BE2C (cell line): ENCODE measurements at places on chromosomes 7 and 10.

DNA sequence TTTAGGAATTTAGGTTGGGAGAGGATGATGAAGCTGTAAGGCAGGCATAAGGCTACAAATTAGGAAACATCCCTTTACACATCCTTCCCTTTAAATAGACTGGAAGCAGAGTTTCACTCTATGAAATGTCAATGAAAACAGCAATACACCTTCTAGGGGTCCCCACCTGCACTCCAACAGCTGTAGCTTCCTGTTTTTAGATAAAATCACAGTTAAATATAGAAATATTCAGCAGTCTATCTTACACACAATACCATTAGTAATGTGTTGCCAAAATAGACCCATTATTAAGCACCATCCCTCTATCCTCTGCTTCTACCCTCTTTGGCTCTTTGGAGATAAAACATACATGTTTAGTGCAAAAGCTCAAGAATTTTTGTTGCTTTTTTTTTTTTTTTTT, 237.4 kb downstream of the PCLO start:
- no peak for DNase-seq

DNA sequence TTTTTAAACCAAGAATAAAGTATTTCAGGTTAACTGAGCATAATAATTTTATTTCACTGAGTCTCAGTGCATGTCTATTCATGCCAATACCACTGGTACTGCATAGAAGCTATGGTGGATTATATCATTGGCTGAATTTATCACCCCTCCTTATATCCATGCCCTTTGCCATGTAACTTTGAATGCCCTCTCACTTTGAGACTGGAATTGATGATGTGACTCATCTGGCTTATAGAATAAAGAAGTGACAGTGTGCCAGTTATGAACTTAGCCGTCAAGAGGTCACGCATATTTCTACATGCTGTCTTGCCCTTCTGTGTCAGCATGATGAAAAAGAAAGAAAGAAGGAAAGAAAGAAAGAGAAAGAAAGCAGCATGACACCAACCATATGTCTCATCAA, 20.7 kb upstream of the ABLIM1 start:
- DNase-seq, result no peak

GRCh38 chr10:43679509-43679908, 30.8 kb upstream of the ZNF32 start:
- no peak for DNase-seq

- no peak for DNase-seq
Measured at GRCh38 chr10:12614177-12614995, 265.0 kb downstream of the CAMK1D start.

GRCh38 chr10:6023661-6024333, 38.4 kb downstream of the IL2RA start:
- no peak for DNase-seq

GRCh38 chr7:2726316-2727018, 38.5 kb downstream of the AMZ1 start:
- peak; percentile 3 for DNase-seq

GRCh38 chr7:101287032-101287431, 34.6 kb downstream of the IFT22 start:
- no peak for DNase-seq

- DNase-seq, result no peak
Measured at GRCh38 chr7:129227646-129228578, 3.1 kb downstream of the AHCYL2 start.

GRCh38 chr7:130356876-130357611, 12.4 kb downstream of the CPA5 start:
- DNase-seq, result no peak

DNA sequence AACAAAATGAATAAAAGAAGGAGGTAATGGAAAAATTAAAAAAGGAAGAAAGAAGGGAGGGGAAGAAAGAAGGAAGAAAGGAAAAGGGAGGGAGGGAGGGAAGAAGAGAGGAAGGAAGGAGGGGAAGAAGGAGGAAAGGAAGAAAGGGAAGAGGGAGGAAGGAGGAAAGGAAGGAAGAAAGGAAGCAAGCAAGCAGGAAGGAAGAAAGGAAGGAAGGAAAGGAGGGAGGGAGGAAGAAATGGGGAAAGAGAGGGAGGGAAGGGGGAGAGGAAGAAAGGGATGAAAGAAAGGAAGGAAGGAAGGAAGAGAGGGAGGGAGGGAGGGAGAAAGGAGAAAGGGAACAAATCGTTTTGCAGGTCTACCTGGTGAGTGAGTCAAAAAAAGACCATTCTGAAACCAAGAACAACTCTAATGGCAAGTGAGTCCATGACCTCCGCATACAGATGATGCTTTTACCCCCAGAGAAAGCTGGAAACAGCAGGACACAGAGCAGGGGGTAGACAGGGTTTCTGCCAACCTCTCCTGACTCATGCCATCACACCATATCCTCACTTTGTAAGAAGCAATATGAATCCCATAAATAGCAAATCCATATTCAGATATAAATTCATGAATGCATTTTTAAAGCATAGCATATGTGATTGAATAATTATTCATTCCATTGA, 1112.9 kb upstream of the AUTS2 start:
- DNase-seq, result no peak

GRCh38 chr7:155815332-155816191, 3.3 kb upstream of the SHH start:
- peak; percentile 57 for DNase-seq

DNA sequence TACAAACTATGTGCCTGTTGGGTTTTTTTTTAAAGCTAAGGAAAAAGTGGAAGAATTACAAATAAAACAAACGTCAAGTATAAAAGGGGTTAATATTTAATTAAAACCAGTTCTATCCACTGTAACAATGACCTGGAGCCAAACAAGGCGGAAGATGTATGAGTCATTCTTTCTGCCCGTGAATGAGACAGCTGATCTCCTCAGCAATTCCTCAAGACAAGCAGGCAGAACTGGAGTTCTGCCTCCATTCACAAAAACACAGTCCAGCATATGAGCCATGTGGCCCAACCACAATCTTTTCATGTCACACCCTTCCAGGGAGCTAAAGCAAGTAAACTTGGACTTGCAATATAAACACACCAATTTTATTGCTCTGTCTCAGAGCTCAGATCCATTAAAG, 8.4 kb downstream of the ETV1 start:
- peak; percentile 43 for DNase-seq

DNA sequence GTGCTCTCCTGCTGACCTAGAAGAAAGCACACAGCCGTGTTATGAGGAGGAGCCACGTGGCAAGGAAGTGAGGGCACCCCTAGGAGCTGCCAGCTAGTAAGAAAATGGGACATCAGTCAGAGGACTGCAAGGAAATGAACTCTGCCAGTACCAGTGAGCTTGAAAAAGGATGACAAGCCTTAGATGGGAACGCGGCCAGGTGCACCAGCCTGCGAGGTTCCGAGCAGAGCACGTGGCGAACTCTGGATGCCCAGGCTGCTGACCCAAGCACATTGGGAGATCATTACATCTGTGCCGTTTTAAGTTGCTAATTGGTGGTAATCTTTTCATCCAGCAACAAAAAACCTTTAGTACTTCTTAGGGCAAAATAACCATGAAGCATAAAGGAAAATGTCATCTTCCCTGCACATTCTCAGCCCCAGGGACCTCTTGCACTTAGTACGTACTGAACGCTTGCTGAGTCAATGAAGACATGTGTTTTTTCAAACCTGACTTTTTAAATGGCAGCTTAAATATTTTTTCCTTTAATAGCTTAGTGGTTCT, 69.4 kb downstream of the AMZ1 start:
- DNase-seq, result peak; percentile 81

GRCh38 chr7:13560441-13560840, 429.0 kb downstream of the ETV1 start:
- no peak for DNase-seq

GRCh38 chr10:125772864-125773180, 2.8 kb downstream of the MMP21 start:
- DNase-seq, result no peak

- DNase-seq, result no peak
Measured at GRCh38 chr7:105205592-105206237, 183.0 kb downstream of the SRPK2 start.

DNA sequence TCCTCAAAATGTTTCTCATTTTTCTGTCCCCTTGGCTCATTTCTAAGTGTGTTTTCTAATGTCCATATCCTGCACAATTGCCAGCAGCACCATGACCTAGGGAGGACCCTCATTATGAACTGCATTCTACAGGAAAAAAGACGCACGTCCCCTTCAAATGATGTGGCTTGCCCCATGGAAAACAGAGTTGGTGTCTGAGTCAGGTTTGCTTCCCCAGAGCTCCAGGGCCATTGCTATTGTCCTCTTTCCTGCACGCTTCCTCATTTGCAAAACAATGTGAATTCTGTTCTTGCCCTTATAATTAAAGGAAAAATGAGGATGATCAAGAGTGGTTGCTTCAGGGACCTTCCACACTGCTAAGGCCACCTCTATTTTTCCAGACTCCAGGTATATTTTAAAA, 14.7 kb upstream of the ASB4 start:
- no peak for DNase-seq

DNA sequence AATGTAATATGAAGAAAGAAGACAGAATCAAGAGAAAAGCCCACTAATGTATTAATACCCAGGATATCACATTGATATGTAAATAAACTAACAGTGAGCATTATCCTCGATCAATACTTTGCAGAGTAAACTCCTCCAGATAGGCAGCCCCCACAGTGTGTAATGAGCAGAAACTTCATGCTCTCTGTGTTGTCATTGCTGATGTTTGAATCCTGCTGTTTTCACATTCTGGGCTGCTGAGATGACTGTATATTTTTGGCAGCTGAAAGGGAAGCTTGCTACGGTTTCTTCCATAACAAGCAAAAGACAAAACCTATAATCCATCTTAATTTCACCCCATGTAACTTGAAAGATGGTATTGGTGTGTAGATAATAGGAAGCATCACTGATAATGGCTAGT, 15.3 kb upstream of the THSD7A start:
- DNase-seq, result no peak

- peak; percentile 33 for DNase-seq
Measured at GRCh38 chr10:78319371-78319770, 285.7 kb downstream of the RPS24 start.

GRCh38 chr10:19728964-19729363, 87.3 kb upstream of the PLXDC2 start:
- DNase-seq, result no peak

GRCh38 chr7:22027475-22027874, 81.8 kb upstream of the CDCA7L start:
- DNase-seq, result no peak

DNA sequence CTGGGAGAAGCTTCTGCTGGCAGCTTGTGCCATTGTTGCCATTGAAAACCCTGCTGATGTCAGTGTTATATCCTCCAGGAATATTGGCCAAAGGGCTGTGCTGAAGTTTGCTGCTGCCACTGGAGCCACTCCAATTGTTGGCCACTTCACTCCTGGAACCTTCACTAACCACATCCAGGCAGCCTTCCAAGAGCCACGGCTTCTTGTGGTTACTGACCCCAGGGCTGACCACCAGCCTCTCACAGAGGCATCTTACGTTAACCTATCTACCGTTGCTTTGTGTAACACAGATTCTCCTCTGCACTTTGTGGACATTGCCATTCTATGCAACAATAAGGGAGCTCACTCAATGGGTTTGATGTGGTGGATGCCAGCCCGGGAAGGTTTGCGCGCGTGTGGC, 220.7 kb downstream of the ADK start:
- no peak for DNase-seq

GRCh38 chr10:61778137-61778536, 115.4 kb downstream of the CABCOCO1 start:
- no peak for DNase-seq

DNA sequence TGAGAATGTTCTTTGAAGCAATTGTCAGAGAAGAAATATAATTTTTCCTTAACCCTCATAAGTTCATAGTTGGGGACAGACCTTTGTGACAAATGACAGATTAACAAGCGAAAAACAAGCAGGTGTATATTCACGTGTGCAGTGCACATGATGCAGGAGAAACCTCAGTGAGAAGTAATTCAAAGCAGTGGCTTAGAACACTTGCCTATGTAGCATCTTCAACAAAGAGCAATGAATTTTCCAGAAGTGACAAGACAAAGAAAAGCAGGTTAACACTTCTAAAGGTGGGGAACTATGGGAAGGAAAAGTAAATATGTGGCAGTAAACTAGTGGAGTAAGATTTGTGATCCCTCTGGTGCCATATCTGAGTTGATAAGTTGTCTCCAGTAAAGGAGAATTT, 65.8 kb downstream of the MCU start:
- DNase-seq, result no peak

DNA sequence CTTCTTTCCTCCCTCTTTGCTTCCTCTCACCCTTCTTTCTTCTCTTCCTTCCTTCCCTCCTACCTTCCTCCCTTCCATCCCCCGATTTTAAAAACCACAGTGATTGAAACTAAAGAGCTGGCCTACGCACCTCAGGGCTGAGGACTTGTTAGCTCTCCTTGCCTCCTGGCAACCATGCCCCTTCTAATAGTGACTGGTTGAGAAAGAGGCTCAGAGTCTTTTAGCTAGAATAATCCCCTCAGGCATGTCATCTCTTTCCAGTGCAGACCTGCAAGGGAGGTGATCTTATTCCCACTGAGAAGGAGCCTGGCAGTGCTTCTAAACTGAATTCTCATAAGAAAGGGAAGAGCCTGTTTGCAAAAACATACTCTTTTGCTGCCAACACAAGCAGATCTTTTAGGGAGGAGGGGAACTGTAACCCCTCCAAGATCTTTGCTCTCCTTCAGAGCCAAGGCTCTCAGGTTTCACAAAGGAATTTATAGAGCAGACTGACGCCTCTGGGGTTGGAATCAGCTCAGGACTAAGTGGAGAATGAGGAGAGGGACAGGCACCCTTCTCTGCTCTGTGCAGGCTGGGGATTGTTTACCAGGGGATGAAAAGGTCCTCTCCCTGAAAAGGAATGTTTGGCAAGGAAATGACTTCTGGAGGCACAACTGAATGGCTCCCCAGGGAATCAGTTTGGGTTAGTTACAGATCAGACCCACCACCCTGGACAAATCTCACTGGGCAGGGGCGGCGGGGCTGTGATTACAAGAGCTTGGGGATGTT, 9.4 kb upstream of the ANKRD1 start:
- DNase-seq, result no peak

DNA sequence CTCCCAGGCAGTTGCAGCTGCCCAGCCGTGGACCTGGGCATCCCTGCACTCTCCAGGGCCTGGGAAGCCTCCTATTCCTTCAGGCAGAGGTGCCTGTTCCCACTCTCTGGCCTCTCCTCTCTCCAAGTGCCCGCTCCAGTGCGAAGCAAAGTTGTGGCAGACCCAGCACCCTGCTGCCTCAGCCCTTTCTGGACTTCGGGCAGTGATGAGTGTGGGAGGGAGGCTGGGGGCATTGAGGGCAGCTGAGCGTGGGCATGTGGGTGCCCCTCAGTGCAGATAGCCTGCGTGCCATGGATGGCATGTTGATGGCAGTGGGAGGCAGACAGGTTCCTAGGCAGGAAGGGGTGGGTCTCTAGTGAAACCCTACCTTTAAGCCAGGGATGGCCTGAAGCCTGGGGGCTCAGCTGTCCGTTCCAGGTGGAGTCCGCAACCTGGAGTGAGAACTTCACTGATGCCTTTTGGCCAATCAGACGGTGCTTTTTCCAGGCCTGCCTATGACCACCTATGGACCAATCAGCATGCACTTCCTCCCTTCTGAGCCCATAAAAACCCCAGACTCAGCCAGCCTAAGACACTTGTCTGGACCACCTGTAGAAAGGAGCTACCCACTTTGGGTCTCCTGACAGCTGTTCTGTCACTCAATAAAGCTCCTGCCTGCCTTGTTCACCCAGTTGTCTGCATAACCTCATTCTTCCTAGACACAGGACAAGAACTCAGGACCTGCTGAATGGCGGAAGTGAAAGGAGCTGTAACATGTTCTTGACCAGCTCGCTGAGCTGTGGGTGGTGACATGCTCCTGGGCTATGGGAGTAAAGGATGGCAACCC, 26.1 kb downstream of the SVIL start:
- DNase-seq, result no peak

- DNase-seq, result no peak
Measured at GRCh38 chr10:124003871-124004662, 89.3 kb downstream of the CHST15 start.
